ENCODE measurements at places on chromosomes 2 and 18. TPM values are rescaled to one million over a fixed set of nuclear protein-coding genes. Genes with fewer than 3 reads are reported as not detected.

GRCh38 chr2:143937723-143938350 lies 582.1 kb downstream of the ZEB2 start:
- H3K27me3 ChIP-seq = peaks cover 26% of the 10 kb centered on the region
- H3K4me1 ChIP-seq = peaks cover 3% of the 10 kb centered on the region
- H3K36me3 ChIP-seq = no peaks in the 10 kb centered on the region
- no peak overlapping the region for H3K27ac ChIP-seq

DNA sequence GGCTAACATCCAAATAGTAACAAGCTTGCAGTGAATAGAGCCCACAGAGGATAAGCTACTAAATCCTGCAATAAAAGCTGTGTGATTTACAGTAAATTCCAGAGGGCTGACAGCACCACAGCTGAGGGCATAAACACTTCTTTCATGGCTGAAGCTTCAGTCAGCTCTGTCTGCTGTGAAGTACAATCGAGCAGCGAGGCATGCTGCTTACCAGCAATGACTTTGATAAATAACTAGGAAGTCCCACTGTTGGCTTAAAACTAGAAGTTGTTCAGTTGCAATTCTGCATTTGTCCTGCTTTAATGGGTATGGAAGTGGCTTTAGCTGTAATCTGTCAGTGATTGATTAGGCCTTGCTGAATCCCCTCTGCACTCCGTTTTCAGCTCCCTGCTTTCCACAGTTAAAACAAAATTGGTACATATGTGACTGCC lies 65.2 kb upstream of the FIGN start:
- DNase-seq = no peak
- no peaks in the 10 kb centered on the region for H3K4me1 ChIP-seq
- H3K27me3 ChIP-seq = no peaks in the 10 kb centered on the region
- no peak overlapping the region for H3K27ac ChIP-seq
- H3K4me3 ChIP-seq = no peak overlapping the region

DNA sequence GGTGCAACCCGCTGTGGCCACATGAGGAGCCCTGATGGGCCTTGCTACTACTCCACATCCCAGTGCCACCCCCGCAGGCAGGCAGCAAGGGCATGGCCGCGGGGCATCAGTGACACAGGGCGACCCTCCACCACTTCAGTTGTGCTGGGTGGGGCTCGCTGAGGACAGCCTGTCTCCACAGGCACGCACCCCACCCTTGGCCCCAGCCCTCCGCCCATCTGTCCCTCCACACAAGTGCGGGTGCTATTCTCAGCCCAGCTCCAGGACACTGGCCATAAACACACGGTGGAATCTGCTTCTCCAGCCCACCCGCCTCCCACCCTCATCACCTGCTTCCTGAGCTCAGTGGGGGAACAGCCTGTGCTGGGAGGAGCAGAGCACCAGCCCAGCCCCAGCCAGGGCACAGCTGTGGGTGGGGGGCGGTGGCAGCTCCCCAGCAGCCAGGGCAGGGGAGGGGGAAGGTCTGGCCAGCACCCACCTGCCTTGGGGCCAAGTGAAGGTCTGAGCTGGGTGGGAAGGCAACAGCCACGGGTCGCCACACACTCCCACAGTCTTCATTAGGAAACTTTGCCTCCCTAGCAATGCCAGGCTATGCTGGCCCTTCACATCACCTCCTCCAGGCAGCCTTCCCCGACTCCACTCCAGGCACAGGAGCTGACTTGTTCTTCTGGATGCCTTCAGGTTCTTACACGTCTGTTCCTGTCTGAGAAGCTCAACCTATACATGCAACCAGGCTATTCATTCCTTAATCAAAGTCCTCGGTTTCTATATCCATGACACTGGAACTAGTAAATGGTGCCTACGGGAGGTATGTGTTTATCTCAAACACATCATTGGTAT lies 16.5 kb downstream of the BIN1 start:
- no peak overlapping the region for H3K27ac ChIP-seq
- no peaks in the 10 kb centered on the region for H3K36me3 ChIP-seq
- no peaks in the 10 kb centered on the region for H3K27me3 ChIP-seq
- no peak for DNase-seq
- H3K4me3 ChIP-seq = no peak overlapping the region

- H3K4me1 ChIP-seq = peaks cover 14% of the 10 kb centered on the region
- H3K4me3 ChIP-seq = no peak within 1 kb of the TSS
- DNase-seq = no peak
- no peaks in the 10 kb centered on the region for H3K27me3 ChIP-seq
- H3K27ac ChIP-seq = no peak within 1 kb of the TSS
These were observed at the start of gene ANO7 for GRCh38 chr2:241188361-241189092. Gene ANO7 (plus strand): TSS chr2:241188677. CDS start chr2:241190064, 1,387 bp downstream.

- H3K4me1 ChIP-seq = peaks cover 3% of the 10 kb centered on the region
- H3K36me3 ChIP-seq = no peaks in the 10 kb centered on the region
These were observed 784 bp downstream of the WDR33 start for GRCh38 chr2:127810156-127810618.

The BCL11A gene
- total RNA-seq = 59.3 TPM

- DNase-seq = no peak
- H3K27ac ChIP-seq = no peak overlapping the region
- H3K27me3 ChIP-seq = no peaks in the 10 kb centered on the region
- no peaks in the 10 kb centered on the region for H3K36me3 ChIP-seq
These were observed 110.6 kb upstream of the ATP8B1 start for GRCh38 chr18:57913686-57914085.

The REEP1 gene
- 1.5 TPM for total RNA-seq

The RFX8 gene
- total RNA-seq = 1.3 TPM

All from H1 (cell line).